Right lobe of liver (tissue), 6 donors: ENCODE measurements at places on chromosomes 2 and 18.

- no peak for DNase-seq
Measured at GRCh38 chr2:41854227-41854626, 193.6 kb upstream of the PKDCC start.

- no peak for DNase-seq
Measured at GRCh38 chr2:173354073-173354581, 545 bp upstream of the CDCA7 start.

DNA sequence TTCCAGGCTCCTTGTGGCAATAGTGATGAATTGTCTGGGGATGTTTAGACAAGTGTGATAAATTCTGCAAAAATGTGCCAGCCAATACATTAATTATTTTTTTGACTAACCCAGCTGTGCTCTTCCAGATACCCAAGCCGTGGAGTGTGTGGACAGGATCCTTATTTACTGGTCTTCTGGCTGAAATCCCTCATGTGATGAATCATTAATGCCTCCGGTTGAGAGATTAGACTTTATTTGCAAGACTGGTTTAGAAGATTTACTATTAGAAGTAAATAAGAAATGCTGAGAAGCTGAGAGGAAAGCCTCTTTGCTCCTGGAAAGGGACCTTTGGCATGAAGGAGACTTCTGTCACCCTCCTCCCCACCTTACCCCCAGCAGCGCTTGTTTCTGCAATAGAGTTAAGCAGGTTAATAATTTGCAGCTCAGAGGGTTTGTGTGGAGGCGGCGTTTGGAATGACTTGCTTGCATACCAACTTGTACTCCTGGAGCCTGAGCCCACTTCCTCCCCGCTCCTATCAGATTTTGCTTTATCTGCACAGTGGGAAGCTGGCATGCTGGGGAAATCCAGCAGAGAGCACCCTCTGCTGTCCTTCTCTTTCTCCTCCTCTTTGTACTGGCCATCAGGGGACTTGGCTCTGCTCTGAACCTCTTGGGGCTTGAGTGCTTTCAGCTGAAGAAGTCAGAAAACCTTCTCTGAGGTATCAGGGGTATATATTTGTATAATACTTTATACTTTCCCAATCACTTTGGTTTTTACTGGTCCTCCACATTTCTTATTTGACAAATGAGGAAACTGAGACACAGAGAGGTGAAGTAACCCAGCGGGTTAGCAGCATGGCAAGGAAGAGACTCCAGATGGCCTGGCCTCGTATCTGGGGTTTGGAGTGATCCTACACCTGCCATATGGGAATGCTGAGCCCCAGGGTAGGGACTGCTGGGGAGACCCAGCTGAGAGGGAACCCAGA is 16.3 kb downstream of the SLC3A1 start:
- DNase-seq, result peak; percentile 82

GRCh38 chr18:24189664-24190346 is 50.9 kb downstream of the CABYR start:
- DNase-seq, result no peak

DNA sequence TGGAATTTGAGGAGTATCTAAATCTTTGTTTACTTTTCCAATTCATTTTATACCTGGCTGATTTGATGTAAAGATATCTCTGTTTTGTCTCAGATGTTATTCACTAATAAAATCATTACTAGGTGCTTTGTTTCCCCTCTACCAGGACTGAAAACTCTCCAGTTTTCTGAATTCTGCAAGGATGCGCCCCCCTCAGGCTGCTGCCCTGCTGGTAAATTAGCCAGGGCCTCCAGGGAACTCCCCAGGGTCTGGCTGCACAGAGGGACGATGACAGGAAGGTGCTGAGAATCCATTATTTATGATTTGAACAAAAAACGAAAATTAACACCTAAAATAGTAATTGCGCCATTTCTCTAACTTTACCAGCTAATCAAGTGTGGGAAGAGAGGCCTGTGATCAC is 541.2 kb upstream of the POU3F3 start:
- no peak for DNase-seq

- DNase-seq, result no peak
Measured at GRCh38 chr2:147980940-147981528, 39.5 kb downstream of the ORC4 start.

DNA sequence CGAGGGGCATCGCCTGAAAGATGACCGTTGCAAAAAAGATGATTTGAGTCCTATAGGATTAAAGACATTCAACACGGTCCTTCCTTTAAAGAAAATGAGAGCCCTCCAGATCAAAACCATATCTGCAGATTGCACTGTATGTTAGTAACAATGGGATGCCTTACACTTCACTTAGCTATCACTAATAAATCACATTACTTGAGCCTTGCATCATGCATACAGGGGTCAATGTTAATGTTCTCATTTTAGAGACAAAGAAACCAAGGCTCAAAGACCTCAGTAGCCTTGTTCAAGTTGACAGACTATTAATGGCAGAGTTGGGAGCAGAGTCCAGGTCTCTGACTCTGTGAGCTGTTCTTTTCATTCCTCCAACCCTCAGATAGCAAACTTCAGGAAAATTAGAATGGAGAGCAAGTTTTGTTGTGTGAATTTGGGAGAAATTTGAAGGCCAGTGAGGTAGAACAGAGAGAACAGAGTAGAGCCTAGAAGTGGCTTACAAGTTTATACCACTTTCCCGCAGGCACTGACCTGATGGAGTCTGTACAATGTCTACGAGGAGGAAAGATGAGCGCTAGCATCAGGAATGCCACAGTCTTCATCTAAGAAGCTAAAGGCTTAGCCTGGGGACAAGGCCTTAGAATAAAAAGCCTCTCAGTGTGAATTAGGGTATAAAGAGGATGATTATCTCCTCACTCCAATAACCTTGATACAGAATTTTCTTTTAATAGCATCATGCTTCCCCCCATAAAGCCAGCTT is 48.3 kb downstream of the TRIB2 start:
- DNase-seq, result no peak

- no peak for DNase-seq
Measured at GRCh38 chr2:176774766-176775451, 437.7 kb upstream of the HNRNPA3 start.

- DNase-seq, result no peak
Measured at GRCh38 chr18:27473318-27473717, 288.2 kb upstream of the CHST9 start.
